ENCODE measurements at places on chromosomes 5 and 9.
A peak's percentile ranks its signal among the peaks of the same experiment; 100 is the strongest.

- no peak for DNase-seq
Observed at GRCh38 chr5:145835848-145836239, 702 bp upstream of the PRELID2 start.

DNA sequence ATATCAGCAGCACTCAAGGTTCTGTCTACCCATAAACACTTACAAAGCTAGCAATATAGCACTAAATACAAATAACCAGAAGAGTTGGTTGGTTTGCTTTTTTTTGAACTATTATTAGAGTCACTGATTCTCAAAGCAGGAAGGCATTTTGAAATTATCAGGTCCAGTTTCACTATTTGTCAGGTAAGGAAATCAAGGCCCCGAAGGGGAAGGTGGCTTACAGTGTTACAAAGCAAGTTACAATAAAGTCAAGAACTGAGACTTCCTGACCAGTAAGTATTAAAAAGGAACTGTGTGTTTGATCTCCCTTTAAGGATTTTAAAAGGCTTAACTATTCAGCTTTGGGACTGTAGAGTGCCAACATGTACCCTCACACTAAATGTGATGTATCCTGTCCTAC, 10.8 kb downstream of the C5orf15 start:
- no peak for DNase-seq

- DNase-seq: no peak
Observed at GRCh38 chr5:7394889-7395431, 978 bp upstream of the ADCY2 start.

DNA sequence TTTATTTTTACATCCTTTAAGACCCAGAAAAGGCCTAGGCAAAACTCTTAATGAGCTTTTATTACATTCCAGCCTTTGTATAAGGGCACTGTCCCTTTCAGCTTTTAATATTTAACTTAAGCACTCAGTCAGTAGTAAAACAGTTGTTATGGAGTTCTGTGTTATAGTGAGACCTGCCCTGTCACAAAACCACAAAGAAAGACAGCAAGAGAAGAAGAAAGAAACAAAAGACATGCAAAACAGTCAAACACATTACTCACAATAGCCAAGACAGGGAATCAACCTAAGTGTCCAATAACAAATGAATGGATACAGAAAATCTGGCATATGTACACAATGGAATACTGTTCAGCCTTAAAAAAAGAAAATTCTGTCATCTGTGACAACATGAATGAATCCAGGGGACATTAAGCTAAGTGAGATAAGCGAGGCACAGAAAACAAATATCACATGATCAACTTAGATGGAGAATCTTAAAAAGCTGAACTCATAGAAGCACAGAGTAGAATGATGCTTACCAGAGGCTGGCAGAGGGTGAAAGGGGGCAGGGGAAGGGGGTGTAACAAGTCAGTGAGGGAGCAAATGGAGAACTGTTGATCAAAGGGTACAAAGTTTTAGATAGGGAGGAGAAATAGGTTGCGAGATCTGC, 63.8 kb upstream of the CCNG1 start:
- no peak for DNase-seq

DNA sequence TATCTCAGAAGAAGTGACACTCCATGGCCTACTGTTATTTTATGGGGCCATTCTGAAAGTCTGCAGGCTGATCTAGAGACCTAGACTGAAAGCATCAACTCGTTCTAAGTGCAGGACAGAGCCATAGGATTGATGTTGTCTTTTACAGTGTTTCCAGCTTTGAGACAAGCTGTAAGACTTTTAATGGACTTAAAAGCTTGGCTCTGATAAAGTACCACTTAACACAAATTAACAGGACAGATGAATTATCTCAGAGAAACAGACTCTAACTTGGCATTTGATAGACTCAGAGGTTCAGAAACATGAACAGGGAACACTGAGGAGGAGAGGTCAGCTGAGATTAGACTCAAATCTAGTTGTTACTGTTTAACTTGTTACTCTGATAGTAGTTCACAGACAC, 203.2 kb downstream of the TLR4 start:
- no peak for DNase-seq

DNA sequence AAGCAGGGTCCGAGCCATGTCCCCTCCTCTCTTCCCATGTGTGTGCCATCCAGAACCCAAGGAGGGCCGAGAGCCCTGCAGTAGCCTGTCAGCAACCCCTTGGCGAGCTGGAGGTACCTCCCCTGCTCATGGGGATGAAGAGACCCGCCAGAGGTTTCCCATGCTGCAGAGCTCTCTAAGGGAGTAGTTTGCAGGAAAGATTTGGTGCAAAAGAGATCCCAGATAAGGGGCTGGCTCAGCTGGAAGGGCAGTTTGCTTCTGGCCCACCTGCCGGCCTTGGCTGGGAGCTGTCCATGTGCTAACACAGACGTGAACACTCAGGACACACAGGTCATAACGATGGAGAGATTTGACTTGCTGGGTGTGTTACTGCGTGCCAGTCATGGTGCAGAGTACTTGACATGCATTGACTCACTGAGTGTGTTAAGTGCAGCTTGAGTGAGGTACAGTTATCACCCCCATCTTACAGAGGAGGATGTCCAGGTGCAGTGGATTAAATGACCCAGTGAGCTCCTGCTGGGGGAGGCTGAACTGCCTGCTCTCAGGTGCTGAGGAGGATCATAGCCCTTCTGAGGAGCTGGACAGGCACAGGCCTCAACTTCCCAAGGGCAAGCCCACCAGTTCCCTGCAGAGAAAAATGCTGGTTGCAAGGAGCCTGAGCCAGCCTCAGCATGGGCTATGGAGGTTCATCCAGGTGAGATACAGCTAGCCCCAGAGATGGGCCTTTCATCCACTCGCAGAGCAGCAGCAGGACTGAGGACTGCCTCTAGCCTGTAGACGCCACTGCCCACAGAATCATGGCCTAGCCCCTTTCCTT, 6.3 kb upstream of the SLC25A48 start:
- no peak for DNase-seq

- no peak for DNase-seq
Observed at GRCh38 chr5:69217151-69217511, 17.6 kb upstream of the CDK7 start.

DNA sequence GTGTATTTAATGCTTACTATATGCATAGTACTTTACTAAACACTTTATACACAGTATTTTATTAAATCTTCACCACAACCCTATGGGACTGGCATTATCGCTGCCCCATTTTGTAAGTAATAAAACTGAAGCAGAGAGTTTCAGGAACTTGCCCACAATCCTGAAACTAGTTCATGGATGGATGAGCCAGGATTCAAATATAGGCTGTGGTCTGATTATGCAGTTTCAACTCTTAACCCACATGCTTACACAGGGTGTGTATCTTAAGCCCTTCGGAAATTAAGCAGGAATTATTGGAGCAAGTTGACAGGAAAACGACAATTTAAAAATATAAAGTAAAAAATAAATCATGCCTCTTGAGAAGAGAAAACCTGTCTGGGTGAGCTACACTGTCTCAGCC, 109.0 kb downstream of the ATP10B start:
- DNase-seq: no peak

DNA sequence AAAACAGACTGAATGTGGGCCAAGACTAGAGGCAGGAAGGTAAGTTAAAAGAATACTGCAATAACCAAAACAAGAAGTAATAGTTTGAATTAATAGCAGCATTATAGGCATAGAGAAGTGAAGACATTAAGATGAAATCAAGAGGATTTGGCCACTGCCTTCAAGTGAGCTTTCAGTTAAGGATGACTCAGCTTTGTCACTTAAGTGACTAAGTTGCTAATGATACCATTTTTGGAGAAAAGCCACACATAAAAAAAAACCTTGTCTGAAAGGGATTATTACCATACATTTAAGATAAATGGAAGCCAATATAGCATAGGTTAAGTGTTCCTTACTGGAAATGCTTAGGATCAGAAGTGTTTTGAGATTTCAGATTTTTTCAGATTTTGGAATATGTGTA, 57.0 kb downstream of the ECPAS start:
- no peak for DNase-seq

- DNase-seq: no peak
Observed at GRCh38 chr5:108728566-108729241, 19.0 kb upstream of the FER start.

DNA sequence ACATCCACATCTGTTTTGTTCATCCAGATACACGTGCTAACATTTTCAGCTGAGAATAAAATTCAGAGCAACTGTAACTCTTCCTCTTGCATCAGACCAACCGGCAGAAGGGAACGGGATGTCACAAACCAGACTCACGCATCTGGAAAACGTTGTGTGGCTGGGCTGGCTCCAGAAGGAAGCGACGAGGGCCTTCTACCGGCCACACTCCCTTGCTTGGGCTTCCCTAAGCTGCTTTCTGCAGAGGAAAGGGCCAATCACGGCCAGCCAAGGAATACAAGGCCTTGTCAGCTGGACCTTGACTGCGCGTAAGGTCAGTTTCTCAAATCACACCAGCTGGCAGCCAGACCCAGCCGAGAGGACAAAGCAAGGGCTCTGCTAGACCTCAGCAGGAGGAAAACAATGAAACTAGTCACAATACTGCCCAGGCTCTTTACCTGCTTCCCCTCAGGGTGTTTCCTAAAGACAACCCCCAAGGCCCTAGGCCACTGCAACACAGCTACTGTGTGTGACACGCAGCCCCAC, 106.1 kb downstream of the THBS4 start:
- peak; percentile 75 for DNase-seq

DNA sequence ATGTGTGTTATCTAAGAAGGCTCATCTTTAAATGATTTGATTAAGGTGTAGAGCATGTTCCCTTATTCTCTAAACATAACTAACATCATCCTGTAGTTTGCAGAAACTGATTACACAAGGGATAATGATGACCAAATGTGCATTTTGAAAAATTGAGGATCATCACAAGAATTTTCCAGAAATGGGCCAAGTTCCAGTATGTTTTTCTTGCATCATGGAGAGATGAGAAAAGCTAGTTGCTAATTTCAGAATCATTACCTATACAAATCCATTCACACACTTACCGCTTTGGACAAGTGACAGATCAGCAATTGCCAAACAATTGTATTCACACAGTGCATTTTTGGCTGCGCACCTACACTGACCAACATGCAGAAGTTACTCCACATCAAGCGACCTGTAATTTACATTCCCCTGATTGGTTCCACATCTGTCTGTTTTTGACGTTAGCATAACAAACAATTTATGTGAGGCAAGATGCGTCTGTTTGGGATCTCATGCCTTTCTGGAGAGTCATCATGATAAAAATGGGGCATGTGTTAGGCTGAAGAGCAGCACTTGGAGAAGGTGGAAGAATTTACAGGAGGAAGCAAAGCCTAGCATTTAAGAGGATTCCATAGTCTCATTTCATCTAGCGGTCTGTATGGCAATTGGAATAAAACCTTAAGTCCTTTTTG, 2.8 kb upstream of the BNC2 start:
- DNase-seq: no peak

DNA sequence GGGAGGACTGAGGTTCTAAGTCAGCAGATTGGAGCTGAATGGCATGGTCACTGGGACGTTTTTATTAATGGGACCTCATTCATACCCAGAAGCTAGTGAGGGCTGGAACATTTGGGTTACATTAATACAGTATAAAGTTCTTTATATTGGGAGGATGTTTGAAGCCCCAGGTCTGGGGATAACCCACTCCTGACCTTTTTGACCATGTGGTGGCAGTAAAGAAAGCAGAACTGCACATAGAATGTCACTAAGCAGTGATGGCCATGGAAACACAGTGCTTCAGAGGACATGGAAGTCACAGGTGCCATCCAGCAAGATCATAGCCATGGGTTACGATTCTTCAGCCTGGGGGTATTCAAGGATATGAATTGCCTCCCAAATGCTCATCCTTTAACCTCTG, 176.0 kb downstream of the ATP10B start:
- DNase-seq: no peak

GRCh38 chr5:133844836-133845235, 123.6 kb downstream of the C5orf15 start:
- no peak for DNase-seq

- DNase-seq: no peak
Observed at GRCh38 chr9:136586391-136586953, 40.6 kb upstream of the NOTCH1 start.

DNA sequence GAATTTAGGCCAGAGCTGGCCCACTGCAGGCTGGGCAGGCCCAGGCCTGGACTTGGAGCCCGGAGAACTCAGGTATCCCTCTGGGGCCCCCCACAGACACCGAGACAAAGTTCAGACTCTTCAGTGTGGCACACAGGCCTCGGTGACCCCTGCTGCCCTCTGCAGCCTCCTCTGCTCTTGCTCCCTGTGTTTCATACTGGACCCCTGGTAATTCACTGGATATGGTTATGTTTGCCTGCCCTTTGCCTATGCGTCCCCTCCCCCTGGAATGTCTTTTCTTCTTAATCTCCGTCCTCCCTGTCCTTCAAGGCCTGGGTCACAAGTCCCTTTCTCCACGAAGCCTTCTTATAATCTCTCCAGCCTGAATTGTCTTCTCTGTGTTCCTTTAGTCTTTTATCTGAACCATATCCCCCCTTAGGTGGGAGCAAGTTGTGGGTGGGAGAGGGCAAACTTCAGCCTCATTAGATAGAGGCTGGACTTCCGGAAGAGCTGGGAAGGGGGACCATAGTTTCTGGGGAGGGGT, 30.1 kb downstream of the GSN start:
- no peak for DNase-seq

GRCh38 chr9:128254855-128255759, 20.7 kb downstream of the GOLGA2 start:
- DNase-seq: peak; percentile 66

- DNase-seq: no peak
Observed at GRCh38 chr9:137255448-137256114, 454 bp downstream of the NELFB start.

GRCh38 chr9:112831281-112831851, 59.3 kb downstream of the SLC46A2 start:
- DNase-seq: no peak

DNA sequence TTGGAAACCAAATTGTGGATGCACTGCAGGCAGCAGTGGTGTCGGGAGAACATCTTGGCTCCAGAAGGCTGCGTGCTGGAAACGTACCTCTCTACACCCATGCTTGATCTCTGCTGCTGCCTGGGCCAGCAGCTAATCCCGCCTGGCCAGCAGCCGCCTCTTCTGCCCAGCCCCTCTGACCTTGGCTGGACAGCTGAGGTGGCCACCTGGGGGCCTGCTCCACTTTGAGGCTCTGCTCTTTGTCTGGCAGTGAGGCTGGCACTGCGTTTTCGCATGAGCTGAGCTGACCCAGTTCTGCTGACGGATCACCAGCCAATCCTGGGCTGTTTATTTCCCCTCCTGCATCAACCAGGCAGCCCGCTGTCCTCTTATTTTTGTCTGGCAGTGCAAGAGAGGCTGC, 154.9 kb downstream of the TENT4A start:
- no peak for DNase-seq

DNA sequence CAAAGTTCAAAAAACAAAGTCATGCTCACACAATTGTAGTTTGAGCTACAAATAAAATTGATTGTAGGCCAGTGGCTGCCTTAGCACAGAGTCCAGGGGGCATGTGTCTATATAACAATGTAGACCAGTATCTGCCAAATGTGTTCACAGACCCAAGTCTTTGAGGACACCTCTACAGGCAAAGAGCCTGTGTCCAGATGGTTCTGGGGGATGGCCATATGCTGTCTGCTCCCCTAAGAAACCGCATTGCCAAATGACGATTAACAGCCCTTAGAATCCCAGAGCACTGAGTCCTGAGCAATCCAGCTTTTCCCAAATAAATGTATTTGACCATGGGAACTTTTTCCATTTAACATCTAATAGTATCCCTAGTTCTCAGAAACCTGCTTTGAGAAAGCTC, 169.6 kb downstream of the ADCY2 start:
- DNase-seq: no peak

- no peak for DNase-seq
Observed at GRCh38 chr9:18710065-18710464, 236.1 kb downstream of the ADAMTSL1 start.
